ENCODE measurements at places on chromosomes 2 and 18.

DNA sequence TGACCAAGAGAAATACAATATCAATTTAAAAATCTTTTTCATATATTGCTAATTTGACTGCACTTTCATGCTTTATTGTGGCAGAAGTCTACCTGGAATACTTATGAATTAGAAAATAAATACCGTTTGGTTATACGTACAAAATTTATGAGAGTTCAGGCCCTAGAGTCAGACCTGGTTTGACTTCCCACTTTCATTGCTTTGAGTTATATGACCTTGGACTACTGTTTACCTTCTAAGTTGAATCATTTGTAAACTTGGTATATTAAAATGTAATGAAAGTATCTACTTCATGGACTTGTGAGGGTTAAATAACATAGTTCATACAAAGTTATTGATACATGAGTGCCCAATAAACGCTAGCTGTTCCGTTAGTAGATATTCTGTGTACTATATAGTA lies 12.0 kb downstream of the VAPA start:
- DNase-seq, result no peak

DNA sequence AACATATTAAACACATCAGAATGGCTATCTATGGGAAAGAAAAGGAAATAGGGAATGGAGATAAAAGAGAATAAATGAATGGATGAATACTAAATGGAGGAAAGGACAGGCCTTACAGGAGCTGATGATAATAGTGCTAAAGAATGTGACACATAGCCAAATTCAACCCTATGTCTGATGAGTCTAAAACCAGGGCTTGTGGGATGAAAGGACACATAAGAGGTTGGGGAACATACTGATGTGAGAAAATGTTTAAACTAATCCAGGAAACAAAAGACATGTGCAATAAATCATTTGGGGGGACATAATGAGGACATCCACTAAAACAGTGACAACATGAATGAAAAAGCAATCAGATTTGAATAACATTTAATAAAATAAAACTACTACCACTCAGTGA lies 120.0 kb downstream of the DYM start:
- DNase-seq, result no peak

DNA sequence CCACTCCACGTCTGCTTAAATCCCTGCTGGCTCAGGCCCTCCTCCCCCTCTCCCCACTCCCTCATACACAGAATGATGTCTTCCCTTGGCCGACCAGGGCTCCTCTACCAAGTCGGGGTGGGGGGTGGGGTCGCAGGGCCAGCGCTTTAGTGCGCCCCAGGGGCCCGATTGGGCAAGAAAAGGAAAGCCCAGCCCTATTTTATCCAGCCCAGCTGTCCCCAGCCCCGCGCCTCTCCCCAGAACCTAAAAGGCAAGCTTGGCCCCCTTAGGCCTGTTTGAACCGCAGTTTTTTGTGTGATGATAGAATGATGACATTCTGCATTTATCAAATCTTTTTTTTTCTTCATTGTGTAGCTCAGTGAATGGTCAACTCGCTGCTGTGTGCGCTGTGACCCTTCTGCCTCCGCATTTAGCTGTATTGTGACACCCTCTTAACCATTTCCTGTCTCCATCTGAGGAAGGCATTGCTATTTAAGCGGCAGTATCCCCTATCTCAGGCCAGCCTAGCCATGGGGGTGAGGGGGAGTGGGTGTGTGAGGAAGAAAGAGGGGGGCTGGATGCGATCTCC lies 231.4 kb downstream of the HAUS1 start:
- DNase-seq, result no peak

GRCh38 chr2:12732651-12733050 lies 15.9 kb downstream of the TRIB2 start:
- no peak for DNase-seq

DNA sequence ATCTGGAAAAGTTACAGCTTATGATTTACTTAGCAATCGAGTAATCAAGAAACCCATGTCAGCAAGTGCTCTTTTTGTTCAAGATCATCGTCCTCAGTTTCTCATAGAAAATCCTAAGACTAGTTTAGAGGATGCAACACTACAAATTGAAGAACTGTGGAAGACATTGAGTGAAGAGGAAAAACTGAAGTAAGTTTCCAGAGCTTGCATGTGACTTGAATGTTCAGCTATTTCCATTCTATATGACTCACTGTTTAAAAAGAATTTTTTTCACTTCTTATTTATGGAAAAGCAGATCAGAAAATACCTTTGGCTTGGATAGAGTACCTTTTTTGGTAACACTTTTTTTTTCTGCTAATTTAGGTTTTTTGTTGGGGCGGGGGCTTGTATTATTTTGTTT lies 70.7 kb downstream of the PMS1 start:
- no peak for DNase-seq

DNA sequence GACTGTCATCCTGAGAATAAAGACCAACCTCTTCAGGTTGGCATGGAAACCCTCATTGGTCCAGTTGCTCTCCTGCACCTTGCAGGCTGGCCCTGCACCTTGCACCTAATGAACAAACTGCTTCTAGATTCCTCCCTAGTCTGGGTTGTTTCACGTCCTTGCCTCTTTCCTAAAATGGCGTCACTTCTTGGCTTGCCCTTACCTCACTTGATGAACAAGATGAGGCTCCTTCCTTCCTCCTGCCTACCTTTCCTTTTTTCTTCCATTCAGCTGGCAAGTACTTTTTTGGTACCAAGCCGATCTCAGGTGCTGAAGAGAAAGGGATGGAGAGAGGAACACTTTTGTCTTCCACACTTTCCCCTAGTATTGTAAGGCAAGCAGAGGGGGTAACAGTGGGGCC lies 74.5 kb downstream of the MYCN start:
- DNase-seq, result no peak

DNA sequence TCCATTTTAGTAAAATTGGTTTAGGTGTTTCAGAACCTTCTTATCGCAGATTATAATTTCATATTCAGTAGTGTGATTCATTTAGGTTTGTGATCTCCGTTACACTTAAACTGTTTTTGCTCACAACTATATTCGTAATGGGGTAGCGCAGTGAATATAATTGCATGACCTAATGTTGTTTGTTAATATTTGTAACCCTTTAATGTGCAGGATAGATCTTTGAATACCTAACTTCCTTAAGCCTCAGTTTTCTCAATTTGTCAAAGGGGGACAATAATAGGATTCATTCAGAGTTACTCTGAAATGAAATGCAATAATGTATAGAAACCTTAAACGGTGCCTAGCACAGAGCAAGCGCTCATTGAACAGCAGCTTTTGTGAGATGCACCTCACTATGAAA lies 558 bp upstream of the ZDBF2 start:
- no peak for DNase-seq

DNA sequence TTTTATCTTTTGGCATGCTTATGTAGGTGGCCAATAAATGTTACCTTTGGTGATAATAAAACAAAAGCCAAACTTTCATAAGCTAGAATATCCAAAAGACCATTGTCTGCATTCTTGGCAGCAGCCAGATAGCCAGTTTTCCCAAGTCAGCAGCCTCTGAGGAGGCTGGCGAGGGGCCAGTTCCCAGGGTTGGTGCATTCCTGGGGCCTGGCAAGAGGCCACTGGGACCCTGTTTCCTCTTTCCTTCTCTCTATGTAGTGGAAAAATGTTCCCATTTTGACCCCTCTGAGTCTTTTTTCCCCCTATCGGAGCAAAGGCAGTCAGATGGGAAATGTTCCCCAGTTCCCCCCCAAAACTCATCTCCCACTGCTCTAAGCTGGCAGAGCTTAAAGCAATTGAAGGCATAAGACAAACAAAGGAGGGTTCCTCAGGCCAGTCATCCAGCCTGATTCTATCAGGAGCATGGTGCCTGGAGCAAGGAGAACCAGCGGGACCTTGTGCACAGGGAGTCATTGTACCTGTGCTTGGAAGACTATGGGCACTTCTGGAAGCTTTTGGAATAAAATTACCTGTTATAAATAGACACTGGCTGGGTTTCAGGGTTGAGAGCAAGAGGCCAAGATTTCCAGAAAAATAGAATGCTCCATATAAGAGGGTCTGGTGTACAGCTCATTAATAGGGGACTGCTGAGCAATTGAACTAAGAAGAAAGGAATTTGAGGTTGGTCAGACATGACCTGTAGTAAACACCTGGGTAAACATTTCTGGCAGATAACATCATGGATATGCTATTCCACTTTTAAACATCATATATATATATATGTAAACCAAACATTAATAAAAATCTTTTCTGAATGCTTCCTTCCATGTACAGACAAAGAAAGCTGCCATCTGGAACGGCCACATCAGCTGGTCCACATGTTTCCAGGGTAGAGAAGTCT lies 63.4 kb downstream of the NCKAP5 start:
- DNase-seq, result no peak

DNA sequence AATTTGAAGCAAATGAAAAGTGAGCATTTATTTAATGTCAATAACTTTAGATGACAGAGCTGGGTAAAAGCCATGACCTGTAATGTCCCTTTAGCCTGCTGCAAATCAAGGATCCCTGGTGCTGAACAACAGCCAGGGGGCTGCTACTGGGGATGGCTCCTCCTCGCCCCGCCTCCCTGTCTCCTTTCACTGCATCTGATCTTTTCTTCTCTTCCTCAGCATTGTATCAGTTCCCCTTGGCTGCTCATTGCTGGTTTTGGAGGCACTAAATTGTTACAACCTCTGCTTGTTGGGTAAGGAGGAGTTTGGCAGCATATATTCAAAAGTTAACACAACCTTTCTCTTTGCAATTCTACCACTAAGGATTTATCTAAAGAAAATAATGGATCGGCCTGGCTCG lies 236.3 kb upstream of the ID2 start:
- no peak for DNase-seq

- no peak for DNase-seq
Observed at GRCh38 chr2:13034861-13035260, 318.1 kb downstream of the TRIB2 start.

- DNase-seq, result no peak
Observed at GRCh38 chr2:178301649-178302238, 107.4 kb downstream of the OSBPL6 start.

- DNase-seq, result no peak
Observed at GRCh38 chr18:25463726-25464125, 111.8 kb upstream of the ZNF521 start.
